ENCODE measurements at places on chromosomes 5 and 9. TPM values are rescaled to one million over a fixed set of nuclear protein-coding genes. Genes with fewer than 3 reads are reported as not detected.

- no peaks in the 10 kb centered on the region for H3K27me3 ChIP-seq
- peaks cover 7% of the 10 kb centered on the region for H3K36me3 ChIP-seq
- DNase-seq = no peak
- peak overlapping the region; percentile 21 for H3K27ac ChIP-seq
- H3K4me3 ChIP-seq = no peak overlapping the region
- H3K4me1 ChIP-seq = peaks cover 20% of the 10 kb centered on the region
These were observed 4.5 kb upstream of the EFNA5 start for GRCh38 chr5:107675201-107675600.

DNA sequence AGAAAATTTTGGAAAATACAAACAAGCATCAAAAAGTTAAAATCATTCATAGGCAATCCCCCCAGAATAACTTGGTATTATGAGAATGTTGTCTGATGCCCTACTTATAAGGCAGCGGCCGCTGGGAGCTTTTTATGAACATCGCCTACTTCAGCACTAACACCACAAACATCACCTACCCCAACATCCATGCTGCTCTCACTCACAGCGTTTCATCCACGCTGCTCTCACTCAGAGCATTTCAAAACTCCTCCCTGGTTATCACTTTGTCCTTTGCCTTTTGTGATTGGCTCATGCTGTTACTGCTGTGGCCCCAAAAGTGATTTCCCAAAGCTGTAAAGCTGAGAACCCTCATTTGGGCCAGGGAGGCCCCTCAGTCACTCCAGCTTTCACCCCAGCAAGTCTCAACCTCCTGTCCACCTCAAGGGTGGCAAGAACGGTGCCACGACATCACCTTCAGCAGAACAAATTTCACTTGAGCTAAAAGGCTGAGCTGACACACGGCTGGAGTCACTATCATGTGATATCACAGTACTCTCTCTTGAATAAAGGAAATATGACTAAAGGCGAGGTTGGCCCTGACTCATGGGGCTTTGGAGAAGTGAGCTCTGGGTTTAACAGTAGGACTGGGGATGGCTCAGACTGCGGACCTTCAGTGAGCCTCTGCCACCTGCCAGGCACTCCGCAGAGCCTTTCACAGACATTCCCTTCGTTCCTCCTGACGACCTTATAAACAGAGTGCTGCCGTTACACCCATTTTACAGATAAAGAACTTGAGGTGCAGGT is 25.2 kb downstream of the SHC3 start:
- no peaks in the 10 kb centered on the region for H3K36me3 ChIP-seq
- H3K27me3 ChIP-seq = no peaks in the 10 kb centered on the region
- DNase-seq = peak; percentile 73
- H3K4me1 ChIP-seq = peaks cover 22% of the 10 kb centered on the region
- peak overlapping the region; percentile 32 for H3K27ac ChIP-seq
- H3K4me3 ChIP-seq = no peak overlapping the region

DNA sequence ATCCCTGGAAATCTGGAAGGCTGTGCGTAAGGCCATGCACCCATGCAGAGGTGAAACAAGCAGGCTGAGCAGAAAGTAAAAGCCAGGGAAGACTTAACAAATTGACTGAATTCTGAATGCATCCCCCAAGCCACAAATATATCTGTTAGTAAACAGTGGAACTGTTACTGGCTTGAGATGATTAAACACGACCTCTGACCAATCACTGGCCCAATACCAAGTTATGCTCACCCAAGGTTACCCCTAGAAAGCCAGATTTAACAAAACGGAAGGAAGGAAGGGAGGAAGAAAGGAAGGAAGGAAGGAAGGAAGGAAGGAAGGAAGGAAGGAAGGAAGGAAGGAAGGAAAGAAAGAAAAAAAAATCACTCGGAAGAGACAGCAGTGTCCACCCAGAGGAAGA is 215.8 kb upstream of the CCNG1 start:
- peaks cover 34% of the 10 kb centered on the region for H3K27me3 ChIP-seq
- no peaks in the 10 kb centered on the region for H3K36me3 ChIP-seq
- no peaks in the 10 kb centered on the region for H3K4me1 ChIP-seq
- no peak for DNase-seq
- no peak overlapping the region for H3K4me3 ChIP-seq

- peaks cover 17% of the 10 kb centered on the region for H3K36me3 ChIP-seq
- peaks cover 14% of the 10 kb centered on the region for H3K4me1 ChIP-seq
- no peak overlapping the region for H3K4me3 ChIP-seq
- DNase-seq = no peak
These were observed 160.4 kb downstream of the ARHGAP26 start for GRCh38 chr5:142930395-142931110.

Gene RASEF
- total RNA-seq = 6.9 TPM

GRCh38 chr9:4574657-4575243 is 84.5 kb downstream of the SLC1A1 start:
- no peak for DNase-seq
- H3K36me3 ChIP-seq = no peaks in the 10 kb centered on the region
- no peaks in the 10 kb centered on the region for H3K27me3 ChIP-seq
- no peaks in the 10 kb centered on the region for H3K4me1 ChIP-seq

Gene LRRC26
- total RNA-seq = not detected

- H3K4me1 ChIP-seq = peaks cover 11% of the 10 kb centered on the region
- DNase-seq = peak; percentile 76
- H3K27me3 ChIP-seq = no peaks in the 10 kb centered on the region
- peaks cover 6% of the 10 kb centered on the region for H3K36me3 ChIP-seq
These were observed 31.8 kb upstream of the ORM1 start for GRCh38 chr9:114291064-114291474.

- H3K27ac ChIP-seq = no peak overlapping the region
- H3K36me3 ChIP-seq = no peaks in the 10 kb centered on the region
- no peak for DNase-seq
- H3K4me1 ChIP-seq = no peaks in the 10 kb centered on the region
- H3K27me3 ChIP-seq = no peaks in the 10 kb centered on the region
These were observed 416.5 kb upstream of the POU5F2 start for GRCh38 chr5:94157704-94158539.

DNA sequence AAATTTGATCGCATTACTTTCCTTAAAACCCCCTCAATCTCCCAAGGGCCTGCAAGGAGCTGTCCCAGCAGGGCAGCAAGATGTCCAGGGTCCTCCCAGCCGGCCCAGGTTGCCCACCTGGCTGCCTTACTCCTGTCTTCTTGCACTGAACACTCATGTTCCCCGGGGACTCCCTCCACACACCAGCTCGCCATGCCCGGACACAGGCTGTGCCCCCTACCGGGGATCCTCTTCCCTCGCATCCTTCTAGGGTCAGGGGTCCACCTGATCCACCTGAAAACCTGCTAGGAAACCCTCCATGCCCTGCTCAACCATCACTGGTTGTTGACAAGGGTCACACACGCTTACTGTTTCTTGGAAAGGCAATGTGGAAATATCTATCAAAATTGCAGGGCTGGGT is 172.0 kb upstream of the MSX2 start:
- H3K4me1 ChIP-seq = no peaks in the 10 kb centered on the region
- no peak for DNase-seq
- no peaks in the 10 kb centered on the region for H3K36me3 ChIP-seq
- H3K4me3 ChIP-seq = no peak overlapping the region

GRCh38 chr9:126612326-126612812 is 1.4 kb upstream of the LMX1B start:
- H3K4me1 ChIP-seq = peaks cover 6% of the 10 kb centered on the region
- peak; percentile 21 for DNase-seq
- no peaks in the 10 kb centered on the region for H3K36me3 ChIP-seq
- peaks cover 14% of the 10 kb centered on the region for H3K27me3 ChIP-seq

Gene GABRP
- not detected for total RNA-seq

DNA sequence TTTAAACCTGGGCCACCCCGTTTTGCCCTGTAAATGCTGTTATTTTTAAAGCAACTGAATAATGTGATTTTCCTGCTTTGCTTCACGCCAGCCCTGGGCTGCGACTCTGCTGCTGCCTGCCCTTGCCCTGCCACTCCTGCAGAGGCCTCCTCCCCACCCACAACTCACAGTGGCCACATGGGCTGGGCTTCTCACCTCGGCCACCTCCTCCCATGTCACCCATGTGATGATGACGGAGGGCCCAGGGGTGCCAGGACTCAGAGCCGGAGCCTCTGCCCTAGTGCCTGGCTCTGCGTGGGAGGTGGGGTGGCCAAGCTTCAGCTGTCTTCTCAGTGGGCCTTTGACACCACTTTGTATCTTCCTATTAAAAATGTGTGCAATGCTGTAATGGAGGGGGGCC is 48.1 kb upstream of the NKD2 start:
- peaks cover 22% of the 10 kb centered on the region for H3K27me3 ChIP-seq
- H3K36me3 ChIP-seq = no peaks in the 10 kb centered on the region
- H3K27ac ChIP-seq = no peak overlapping the region
- no peak for DNase-seq

Gene SLC6A19
- not detected for total RNA-seq

Gene SLC45A2
- total RNA-seq = not detected

Gene IFNK
- not detected for total RNA-seq

Gene SH3GL2
- total RNA-seq = not detected

GRCh38 chr9:90029996-90030395 is 425.2 kb downstream of the GADD45G start:
- no peaks in the 10 kb centered on the region for H3K36me3 ChIP-seq
- no peaks in the 10 kb centered on the region for H3K27me3 ChIP-seq
- H3K4me1 ChIP-seq = peaks cover 13% of the 10 kb centered on the region
- peak; percentile 34 for DNase-seq
- no peak overlapping the region for H3K27ac ChIP-seq

GRCh38 chr9:121529237-121529987 is 29.8 kb upstream of the GGTA1 start:
- DNase-seq = peak; percentile 99
- H3K36me3 ChIP-seq = no peaks in the 10 kb centered on the region
- H3K4me3 ChIP-seq = no peak overlapping the region
- peaks cover 8% of the 10 kb centered on the region for H3K4me1 ChIP-seq
- peak overlapping the region; percentile 33 for H3K27ac ChIP-seq

Gene MCIDAS
- 1.8 TPM for total RNA-seq

Gene PRKAA1
- 58.1 TPM for total RNA-seq

- H3K27me3 ChIP-seq = no peaks in the 10 kb centered on the region
- peak overlapping the region; percentile 70 for H3K4me3 ChIP-seq
- no peaks in the 10 kb centered on the region for H3K36me3 ChIP-seq
- peaks cover 44% of the 10 kb centered on the region for H3K4me1 ChIP-seq
- no peak for DNase-seq
These were observed 136.4 kb downstream of the C9orf50 start for GRCh38 chr9:129484352-129485000.

GRCh38 chr5:82986404-82986803 is 90.8 kb downstream of the TMEM167A start:
- H3K27me3 ChIP-seq = no peaks in the 10 kb centered on the region
- H3K4me1 ChIP-seq = no peaks in the 10 kb centered on the region
- no peaks in the 10 kb centered on the region for H3K36me3 ChIP-seq
- H3K4me3 ChIP-seq = no peak overlapping the region

- no peaks in the 10 kb centered on the region for H3K27me3 ChIP-seq
- no peak overlapping the region for H3K4me3 ChIP-seq
These were observed 180.5 kb downstream of the FBXL7 start for GRCh38 chr5:15680455-15680854.

Gene COL23A1
- total RNA-seq = 0.10 TPM

Gene WNT8A
- total RNA-seq = not detected

DNA sequence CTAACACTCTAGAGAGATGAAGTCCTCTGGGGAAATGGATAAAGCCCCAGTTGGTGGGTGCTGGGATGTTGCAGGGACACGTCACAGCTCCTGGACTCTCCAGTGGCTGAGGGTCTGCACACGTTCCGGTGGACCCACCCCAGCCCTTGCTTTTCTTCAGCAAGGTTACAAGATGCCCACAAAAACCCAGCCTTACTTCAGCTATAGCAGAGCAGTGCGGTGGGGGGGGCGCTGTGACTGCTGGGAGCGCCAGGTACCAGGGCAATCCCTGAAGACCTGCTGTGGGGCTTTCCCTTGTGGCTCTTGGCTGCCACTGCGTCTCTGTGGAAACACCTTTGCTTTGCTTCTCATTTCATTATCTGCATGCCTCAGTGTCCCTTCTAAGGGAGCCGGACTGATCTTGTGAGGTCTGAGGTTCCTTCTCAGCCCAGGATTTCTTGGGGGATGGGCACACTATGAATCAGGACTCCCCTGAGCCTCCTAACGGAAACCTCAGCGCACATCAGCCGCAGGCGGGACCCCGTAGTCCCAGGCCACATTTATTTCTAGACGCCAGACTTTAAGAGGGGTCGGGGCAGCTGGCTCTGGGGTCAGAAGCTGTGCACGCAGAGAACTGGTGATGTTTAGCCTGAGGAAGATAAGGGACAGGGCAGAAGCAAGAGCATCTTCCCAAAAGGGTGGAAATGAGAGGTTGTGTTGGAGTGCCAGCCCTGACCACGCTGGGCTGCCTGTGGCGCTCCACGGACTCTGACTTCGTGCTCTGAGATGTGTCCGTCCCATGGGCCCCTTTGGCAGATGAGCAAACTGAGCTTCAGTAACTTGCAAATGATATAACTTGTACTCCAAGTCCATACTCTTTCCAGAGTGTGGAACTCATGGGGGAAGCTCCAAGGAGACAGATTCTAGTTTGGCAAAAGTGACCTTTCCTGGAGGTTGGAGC is 106.8 kb downstream of the WNK2 start:
- no peak overlapping the region for H3K27ac ChIP-seq
- DNase-seq = no peak
- H3K36me3 ChIP-seq = no peaks in the 10 kb centered on the region

- no peak overlapping the region for H3K27ac ChIP-seq
- DNase-seq = no peak
- H3K4me3 ChIP-seq = no peak overlapping the region
- no peaks in the 10 kb centered on the region for H3K4me1 ChIP-seq
- no peaks in the 10 kb centered on the region for H3K36me3 ChIP-seq
These were observed 51.7 kb upstream of the RIC1 start for GRCh38 chr9:5577225-5577624.

DNA sequence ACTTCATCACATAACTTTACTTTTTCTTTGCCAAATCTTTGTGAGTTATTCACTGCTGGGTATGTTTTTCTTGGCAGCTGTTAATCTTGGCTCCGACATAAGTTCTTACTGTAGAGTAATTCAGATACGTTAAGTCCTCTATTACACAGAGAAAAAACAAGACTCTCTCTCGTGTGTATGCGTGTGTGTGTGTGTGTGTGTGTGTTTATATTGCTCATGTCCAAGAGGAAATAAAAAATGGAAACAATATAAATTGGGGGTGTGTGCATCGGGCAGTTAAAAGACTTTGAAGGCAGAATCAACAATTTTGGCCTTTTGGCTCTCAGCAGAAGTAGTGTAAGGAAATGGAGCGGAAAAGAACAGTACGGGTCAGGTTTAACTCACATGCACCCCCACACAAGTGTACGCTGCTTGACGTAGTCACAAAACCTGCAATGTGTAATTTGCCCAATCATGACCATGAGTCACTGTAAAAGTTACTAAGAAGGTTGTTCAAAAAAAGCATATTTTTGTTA is 67.2 kb upstream of the IFNE start:
- H3K27ac ChIP-seq = peak overlapping the region; percentile 89
- peak; percentile 85 for DNase-seq
- H3K4me1 ChIP-seq = peaks cover 26% of the 10 kb centered on the region
- H3K4me3 ChIP-seq = peak overlapping the region; percentile 67
- no peaks in the 10 kb centered on the region for H3K36me3 ChIP-seq

Gene SH2D3C
- not detected for total RNA-seq

GRCh38 chr5:174446988-174447387 is 277.4 kb upstream of the MSX2 start:
- DNase-seq = no peak
- H3K27ac ChIP-seq = no peak overlapping the region
- no peak overlapping the region for H3K4me3 ChIP-seq
- H3K4me1 ChIP-seq = no peaks in the 10 kb centered on the region
- H3K27me3 ChIP-seq = no peaks in the 10 kb centered on the region
- no peaks in the 10 kb centered on the region for H3K36me3 ChIP-seq

- no peaks in the 10 kb centered on the region for H3K27me3 ChIP-seq
- peak; percentile 90 for DNase-seq
- H3K36me3 ChIP-seq = no peaks in the 10 kb centered on the region
- H3K27ac ChIP-seq = no peak overlapping the region
- H3K4me3 ChIP-seq = peak overlapping the region; percentile 73
- H3K4me1 ChIP-seq = peaks cover 17% of the 10 kb centered on the region
These were observed 25.6 kb downstream of the GOLGA2 start for GRCh38 chr9:128249908-128250838.
